ENCODE measurements at places on chromosomes 4 and X.
A peak's percentile ranks its signal among the peaks of the same experiment; 100 is the strongest.

DNA sequence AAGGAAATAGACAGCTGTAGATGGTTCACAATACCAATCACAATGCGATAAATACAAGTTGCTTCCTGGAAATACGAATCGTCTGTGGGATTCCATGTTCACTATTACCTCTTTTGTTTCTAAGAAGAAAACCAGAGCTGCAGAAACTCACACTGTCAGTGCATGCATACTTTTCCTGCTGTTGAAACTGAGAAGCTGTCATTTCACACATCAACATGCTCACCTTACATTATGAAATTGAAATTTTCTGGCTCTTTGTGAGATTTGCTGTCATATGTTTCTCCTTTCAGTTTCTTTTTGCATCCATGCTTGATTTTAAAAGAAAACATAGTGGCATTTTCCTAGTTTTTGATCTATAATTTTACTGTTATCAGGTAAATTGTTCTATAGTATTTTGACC is 418.3 kb upstream of the HTR2C start:
- no peak overlapping the region for H3K27ac ChIP-seq
- no peak overlapping the region for H3K4me3 ChIP-seq
- no peaks in the 10 kb centered on the region for H3K4me1 ChIP-seq

- no peaks in the 10 kb centered on the region for H3K27me3 ChIP-seq
- DNase-seq: peak; percentile 52
- H3K36me3 ChIP-seq: no peaks in the 10 kb centered on the region
- H3K27ac ChIP-seq: no peak overlapping the region
- no peaks in the 10 kb centered on the region for H3K4me1 ChIP-seq
Measured at GRCh38 chrX:24241822-24242648, 71.8 kb downstream of the SUPT20HL2 start.

- H3K4me1 ChIP-seq: no peaks in the 10 kb centered on the region
- no peak overlapping the region for H3K27ac ChIP-seq
- DNase-seq: peak; percentile 74
- H3K27me3 ChIP-seq: no peaks in the 10 kb centered on the region
- no peaks in the 10 kb centered on the region for H3K36me3 ChIP-seq
Measured at GRCh38 chr4:178275671-178276360, 833.6 kb upstream of the AGA start.

DNA sequence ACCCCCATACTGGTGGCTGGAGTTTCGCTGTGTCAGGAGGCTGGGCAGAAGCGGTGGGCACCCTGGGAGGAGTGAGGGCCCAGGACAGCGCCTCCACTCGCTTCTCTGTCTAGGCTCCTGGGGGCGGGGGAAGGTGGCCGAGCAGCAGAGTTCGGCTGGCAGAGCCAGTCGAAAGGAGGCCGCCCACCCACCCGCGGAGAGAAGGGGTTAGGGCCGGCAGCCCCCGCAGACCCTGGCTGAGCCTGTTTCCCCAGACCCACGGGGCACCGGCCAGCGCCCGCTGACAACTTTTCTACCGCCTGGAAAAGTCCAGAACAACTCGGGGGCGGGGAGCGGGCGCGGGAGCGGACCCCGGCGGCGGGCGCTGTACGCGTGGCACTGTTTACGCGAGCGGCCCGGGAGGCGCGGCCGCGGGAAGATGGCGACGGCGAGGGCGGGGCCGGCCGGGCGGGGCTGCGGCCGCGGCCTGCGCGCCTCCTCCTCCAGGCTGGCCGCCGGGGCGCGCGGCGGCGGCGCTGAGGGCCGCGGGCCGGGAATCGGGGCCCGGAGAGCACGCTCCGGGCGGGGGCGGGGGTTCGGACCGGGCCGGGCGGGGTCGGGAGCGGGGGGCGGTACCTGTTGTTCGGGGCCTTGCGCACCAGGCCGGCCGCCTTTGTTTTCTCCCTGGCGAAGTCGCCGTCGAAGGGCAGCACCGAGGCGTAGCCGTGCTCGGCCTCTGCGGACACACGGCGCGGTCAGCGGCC is 628 bp downstream of the MXD4 start:
- H3K4me1 ChIP-seq: peaks cover 14% of the 10 kb centered on the region
- peak; percentile 76 for DNase-seq
- H3K27ac ChIP-seq: peak overlapping the region; percentile 80
- no peaks in the 10 kb centered on the region for H3K27me3 ChIP-seq
- peak overlapping the region; percentile 82 for H3K4me3 ChIP-seq
- peaks cover 9% of the 10 kb centered on the region for H3K36me3 ChIP-seq

GRCh38 chr4:118865091-118865708 is 23.5 kb upstream of the SYNPO2 start:
- peak; percentile 79 for DNase-seq
- H3K4me1 ChIP-seq: no peaks in the 10 kb centered on the region
- no peaks in the 10 kb centered on the region for H3K36me3 ChIP-seq

DNA sequence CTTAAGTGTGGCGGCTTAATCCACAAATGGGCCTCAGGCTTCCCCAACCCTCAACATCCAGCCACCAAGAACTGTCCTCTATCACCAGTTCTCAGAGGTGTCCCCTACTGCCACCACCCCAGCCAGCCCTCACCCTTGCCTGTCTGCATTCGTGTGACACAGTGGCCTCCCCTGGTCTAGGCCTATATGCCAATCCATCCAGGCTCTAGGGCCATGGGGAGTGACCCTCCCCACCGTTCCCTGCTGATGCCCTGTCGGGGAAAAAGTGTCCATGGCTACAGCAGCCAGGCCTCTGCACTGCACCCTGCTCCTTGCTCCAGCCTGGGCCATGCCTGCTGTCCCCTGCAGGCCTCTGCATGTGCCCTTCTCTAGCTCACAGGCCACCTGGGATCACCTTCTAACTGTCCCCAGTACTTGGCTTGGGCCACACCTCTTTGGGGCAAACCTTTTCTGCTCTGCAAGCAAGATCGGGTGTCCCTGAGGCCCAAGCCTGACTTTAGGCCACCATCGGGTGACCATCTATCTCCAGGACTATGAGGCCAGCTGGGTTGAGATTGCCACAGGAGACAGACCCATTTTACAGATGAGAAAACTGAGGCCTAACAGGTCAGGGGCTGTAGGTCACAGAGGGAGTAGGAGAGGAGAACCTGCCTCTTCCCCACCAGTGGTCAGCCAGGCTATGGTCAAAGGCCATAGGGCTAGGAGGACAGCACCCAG is 75.8 kb downstream of the JAKMIP1 start:
- no peaks in the 10 kb centered on the region for H3K4me1 ChIP-seq
- H3K27me3 ChIP-seq: no peaks in the 10 kb centered on the region
- DNase-seq: peak; percentile 41
- H3K4me3 ChIP-seq: no peak overlapping the region
- H3K27ac ChIP-seq: no peak overlapping the region
- H3K36me3 ChIP-seq: no peaks in the 10 kb centered on the region

GRCh38 chr4:21893136-21893535 is 55.4 kb downstream of the KCNIP4 start:
- H3K4me3 ChIP-seq: no peak overlapping the region
- no peaks in the 10 kb centered on the region for H3K36me3 ChIP-seq
- no peak overlapping the region for H3K27ac ChIP-seq
- no peaks in the 10 kb centered on the region for H3K4me1 ChIP-seq

GRCh38 chr4:77845400-77845799 is 17.2 kb upstream of the MRPL1 start:
- DNase-seq: no peak
- H3K4me1 ChIP-seq: peaks cover 8% of the 10 kb centered on the region
- no peaks in the 10 kb centered on the region for H3K36me3 ChIP-seq
- H3K27ac ChIP-seq: no peak overlapping the region
- H3K4me3 ChIP-seq: no peak overlapping the region

DNA sequence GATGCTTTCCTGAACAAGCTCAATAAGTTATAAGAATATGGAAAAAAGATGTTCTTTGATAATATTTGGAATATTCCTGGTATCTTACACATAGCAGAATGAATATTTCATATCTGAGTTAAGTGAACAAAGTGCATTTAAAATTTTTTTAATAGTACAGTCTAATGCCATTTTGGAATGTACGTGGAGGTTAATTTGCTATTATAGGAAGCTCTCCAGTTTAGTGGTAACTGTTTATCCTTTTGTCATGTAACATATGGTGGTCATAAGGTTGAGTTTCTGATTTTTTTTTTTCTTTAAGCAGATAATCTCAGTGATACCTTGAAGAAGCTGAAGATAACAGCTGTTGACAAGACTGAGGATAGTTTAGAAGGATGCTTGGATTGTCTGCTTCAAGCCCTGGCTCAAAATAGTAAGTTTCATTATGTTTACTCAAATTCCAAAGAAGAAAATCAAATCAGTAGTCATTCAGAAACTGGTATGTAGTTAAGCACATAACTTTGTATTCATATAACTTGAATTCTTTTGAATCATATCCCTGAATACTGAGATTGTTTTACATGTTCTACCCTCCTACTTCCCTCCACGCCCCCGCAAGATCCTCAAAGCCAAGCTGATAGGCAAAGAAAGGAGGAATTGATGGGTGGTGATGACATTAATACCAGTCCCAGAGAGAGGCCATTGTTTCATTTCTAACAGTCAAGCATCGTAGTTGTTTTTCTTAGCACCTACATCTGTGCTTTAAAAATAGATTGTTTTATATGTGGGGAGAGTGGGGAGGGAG is 32.1 kb downstream of the RAP1GDS1 start:
- H3K4me1 ChIP-seq: peaks cover 6% of the 10 kb centered on the region
- DNase-seq: no peak
- no peak overlapping the region for H3K4me3 ChIP-seq
- peaks cover 10% of the 10 kb centered on the region for H3K36me3 ChIP-seq
- no peak overlapping the region for H3K27ac ChIP-seq

DNA sequence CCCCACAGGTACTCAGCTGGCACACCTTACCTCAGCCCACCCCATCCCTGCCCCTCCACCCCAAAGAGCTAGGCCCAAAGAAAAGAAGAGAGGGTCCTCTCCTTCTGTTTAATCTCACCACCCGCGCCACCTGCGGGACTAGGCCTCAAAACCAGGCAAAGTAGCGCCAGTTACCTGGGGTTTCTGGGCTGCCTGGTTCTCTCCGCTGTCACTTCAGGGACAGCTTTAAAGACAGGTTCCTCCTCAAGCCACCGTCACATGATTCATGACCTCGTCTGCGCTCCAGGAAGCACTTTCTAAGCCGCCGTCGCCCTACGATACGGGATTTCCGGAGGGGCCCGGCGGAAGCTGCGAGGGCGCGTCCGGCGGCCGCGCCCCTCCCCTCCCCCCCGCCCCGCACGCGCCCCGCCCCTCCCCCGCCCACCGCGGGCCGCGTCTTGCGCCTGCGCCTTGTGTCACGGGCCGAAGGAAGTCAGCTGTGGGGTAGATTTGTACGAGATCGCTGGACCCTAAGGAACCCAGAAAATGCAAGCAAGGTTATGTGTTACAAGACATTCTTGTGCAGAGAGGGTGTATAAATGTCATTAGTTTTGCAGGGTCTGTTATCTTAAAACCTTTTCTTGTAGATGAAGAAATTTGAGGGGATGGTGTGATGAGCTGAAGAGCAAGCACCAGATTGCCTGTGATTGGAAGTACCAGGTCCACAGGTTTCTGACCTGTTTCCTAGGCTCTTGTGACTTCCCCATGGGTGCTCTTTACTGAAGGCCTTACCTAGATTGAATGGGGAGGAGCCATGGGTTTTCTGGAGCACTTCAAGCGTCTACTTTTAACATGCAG is at the start of gene LAMTOR3:
Gene LAMTOR3, minus strand, starts transcription at position 267 of the 837 bp plus-strand sequence. CDS start 464 bp downstream, outside the sequence.
- H3K4me1 ChIP-seq: no peaks in the 10 kb centered on the region
- H3K4me3 ChIP-seq: peak within 1 kb of the TSS; percentile 98
- peak; percentile 96 for DNase-seq
- no peaks in the 10 kb centered on the region for H3K27me3 ChIP-seq
- peak within 1 kb of the TSS; percentile 54 for H3K27ac ChIP-seq

DNA sequence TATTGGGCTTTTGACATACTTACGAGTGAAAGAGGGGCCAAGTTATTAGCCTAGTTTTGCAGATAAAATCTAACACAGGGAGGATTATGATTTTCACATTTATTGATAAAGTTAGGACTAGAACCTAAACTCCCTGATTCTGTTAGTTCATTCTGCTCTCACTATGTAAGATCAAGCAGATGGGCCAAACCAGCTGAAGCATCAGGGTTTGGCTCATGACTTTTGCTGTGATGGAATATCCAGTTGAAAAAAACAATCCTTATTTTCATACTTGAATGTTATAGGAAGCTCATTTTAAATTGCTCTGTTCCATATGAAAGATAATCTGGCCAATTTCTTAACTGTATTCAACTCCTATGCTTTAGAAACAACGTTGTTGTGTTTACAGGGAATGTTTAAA is 21.2 kb downstream of the SPRY1 start:
- DNase-seq: no peak
- H3K36me3 ChIP-seq: no peaks in the 10 kb centered on the region
- peak overlapping the region; percentile 82 for H3K27ac ChIP-seq

DNA sequence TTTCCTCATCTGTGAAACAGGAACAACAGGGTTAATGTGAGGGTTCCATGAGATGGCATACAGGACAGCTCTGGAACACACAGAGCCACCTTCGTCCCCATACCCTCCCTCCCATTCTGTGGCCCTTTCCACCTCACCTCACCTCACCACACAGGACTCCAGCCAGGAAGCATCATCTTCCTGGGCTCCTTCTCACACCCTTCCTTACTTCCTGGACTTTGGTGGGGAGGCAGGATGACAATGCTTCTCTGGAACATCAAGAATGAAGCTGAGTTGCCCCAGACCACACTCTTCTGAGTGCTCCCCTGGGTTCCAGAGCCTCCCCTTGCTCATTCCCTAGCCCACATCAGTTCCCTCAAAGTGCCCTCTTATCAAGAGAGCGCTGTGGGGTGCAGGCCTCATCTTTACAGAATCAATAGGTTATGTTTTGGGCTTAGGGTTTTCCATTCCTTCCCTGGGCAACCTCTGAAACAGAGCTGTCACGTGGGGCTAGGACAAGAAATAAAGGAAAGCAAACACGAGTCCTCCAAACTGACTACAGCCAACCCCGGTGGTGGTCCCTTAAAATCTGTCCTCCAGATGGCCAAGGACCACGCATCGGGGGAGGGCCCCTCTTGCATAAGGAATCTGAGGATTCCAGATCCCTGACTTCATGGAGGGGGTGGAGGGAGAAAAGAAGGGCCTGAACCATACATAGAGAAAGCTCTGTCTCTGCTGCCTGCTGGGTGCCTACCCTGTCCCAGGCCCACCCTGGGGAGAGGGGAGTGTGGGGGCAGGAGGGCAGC is 74.4 kb upstream of the ATP6AP2 start:
- H3K27ac ChIP-seq: no peak overlapping the region
- no peaks in the 10 kb centered on the region for H3K27me3 ChIP-seq
- no peak overlapping the region for H3K4me3 ChIP-seq
- H3K4me1 ChIP-seq: no peaks in the 10 kb centered on the region
- DNase-seq: no peak

Data from endodermal cell (in vitro differentiated cells).